ENCODE measurements at places on chromosomes 1 and 21. TPM values are rescaled to one million over a fixed set of nuclear protein-coding genes. Genes with fewer than 3 reads are reported as not detected.

GRCh38 chr1:17233675-17234320 lies 15.1 kb upstream of the PADI3 start:
- peak; percentile 64 for DNase-seq

GRCh38 chr1:29323636-29324035 lies 87.3 kb downstream of the PTPRU start:
- DNase-seq: no peak

FCGR3A gene
- 5.2 TPM for total RNA-seq

SELENBP1 gene
- total RNA-seq: 52.1 TPM

DNA sequence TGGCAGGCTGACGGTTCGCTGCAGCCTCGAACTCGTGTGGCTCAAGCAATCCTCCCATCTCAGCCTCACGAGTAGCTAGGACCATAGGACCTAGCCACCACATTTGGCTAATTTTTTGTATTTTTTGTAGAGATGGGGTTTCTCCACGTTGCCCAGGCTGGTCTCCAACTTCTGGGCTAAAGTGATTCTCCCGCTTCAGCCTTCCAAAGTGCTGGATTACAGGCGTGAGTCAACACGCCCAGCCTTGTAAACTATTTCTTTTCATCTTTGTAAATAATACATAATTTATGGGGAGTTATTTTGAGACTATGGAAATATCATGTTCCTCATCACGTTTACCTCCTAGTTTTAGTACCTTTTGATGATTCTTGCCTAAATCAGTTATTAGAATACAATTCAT lies 906 bp upstream of the FBXO28 start:
- DNase-seq: no peak

DNA sequence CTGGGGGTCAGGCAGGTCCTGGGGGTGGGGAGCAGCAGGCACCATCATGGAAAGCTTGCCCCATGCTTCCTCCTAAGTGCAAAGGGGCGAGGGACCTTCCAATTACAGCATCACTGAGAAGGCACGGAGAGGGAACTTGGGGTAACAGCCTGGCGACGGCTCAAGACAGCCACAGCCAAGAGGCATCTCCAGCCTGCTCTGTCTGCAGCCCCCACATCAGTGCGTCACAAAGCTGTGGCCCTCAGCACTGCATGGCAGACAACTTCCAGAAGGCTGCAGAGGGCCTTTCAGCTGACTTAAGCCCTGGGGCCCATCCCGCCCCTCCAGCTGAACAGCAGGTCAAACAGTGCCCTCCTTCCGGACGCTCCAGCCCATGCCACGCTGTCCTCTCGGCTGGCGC lies 13.2 kb upstream of the GPR153 start:
- no peak for DNase-seq

DNA sequence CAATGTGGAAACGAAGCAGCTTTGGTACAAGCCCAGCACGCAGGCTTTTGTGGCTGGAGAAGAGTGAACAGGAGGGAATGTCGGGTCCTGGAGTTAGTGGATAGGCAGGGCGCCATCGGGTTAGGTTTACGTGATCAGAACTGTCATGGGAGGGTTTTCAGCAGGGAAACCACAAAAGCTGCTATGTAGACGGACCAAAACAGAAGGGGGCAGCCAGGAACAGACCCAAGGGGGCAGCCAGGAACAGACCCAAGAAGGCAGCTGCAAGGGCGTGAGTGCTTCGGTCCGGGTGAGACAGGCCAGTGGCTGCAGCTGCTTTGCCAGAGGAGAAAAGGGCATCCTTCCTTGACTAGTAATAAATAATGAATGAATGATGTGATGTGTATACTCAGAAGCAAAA lies 77.5 kb upstream of the KIF1B start:
- no peak for DNase-seq

DNA sequence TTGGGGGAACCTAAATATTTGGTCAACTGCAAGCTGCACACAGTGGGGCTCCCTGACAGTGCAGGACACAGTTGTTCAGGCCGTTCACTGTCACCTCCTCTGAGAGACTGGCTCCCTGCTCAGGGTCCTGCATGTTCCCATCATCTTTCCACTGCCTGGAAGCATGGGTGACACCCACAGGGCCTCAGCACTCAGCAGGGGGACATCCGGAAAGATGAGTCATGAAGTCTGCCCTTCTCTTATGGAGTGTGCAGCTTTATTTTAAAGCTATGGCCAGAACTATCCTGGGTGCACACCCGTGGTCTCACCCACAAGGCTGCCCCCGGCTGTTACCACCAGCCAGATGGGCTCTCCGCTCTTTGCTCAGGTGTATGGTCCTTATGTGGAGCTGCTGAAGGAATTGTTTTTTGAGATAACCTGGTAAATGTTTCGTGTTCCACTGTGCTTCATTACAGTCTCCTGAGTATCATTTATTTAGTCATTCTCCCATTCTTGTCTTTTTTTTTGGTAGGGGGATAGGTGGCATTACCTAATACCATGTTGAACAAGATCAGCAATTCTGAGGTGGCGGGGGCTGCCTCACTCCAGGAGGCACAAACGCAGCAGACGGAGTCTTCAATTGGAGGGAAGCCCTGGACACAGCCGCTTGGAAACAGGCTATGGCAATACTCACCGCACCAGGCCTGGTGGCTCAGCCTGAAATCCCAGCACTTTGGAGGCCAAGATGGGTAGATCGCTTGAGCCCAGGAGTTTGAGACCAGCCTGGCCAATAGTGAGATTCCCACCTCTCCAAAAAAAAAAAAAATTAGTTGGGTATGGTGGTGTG lies 14.3 kb downstream of the TRIM11 start:
- DNase-seq: no peak

- no peak for DNase-seq
Measured at GRCh38 chr21:27569091-27569490, 602.2 kb upstream of the ADAMTS5 start.

TIPRL gene
- 4.9 TPM for total RNA-seq

DNA sequence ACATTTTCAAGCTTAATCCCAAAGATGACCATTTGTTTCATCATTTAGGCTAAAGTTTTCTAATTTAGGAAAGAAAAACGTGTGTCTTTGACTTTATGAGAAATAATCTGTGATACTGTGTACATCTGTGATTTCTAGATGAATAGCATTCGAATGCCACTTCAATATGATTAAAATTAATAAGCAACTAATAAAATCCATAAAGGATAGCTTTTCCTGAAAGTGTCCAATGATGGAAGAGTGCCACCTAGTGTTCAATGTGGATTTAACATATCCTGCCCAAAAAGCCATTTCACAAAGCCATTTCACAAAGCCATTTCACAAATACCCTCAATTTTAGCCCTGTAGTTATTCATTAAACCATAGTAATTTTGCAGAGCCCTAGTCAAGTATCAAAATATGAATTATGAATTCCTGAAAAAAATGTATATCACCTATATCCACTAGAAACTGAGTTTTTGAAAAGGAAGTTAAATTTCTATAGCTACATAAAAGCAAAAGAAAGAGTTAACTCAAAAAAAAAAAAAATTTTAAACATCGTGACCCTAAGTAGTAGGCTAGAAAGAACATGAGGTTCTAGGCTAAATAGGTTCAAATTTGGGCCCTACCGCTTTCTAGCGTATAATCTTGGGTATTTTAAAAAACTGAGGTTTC lies 19.1 kb downstream of the NME7 start:
- DNase-seq: no peak

DNA sequence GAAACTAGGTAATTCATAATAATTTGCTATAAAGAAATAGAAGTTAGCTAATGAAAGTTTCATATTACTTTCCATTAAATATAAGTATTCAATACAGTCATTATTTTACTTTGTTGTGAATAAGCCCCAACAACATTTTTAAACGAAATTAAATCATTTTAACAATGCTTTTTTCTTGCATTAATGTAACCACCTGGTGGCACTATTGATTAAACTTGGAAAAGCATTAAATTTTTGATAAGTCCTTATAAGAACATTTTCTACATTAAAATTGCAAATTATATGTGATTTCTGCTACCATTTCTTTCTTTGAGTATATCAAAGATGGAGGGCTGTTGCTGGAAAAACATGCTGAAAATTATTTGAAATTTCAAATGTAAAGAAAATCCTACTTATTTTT lies 918.8 kb upstream of the TMPRSS15 start:
- DNase-seq: no peak

GRCh38 chr1:8937701-8938100 lies 8.0 kb upstream of the CA6 start:
- DNase-seq: no peak

- no peak for DNase-seq
Measured at GRCh38 chr1:219938706-219939105, 10.3 kb upstream of the SLC30A10 start.

CDA gene
- total RNA-seq: not detected

FAM72D gene
- total RNA-seq: not detected

GRIK1 gene
- not detected for total RNA-seq

GRCh38 chr1:32695098-32695904 lies 7.3 kb downstream of the SYNC start:
- DNase-seq: peak; percentile 67

DNA sequence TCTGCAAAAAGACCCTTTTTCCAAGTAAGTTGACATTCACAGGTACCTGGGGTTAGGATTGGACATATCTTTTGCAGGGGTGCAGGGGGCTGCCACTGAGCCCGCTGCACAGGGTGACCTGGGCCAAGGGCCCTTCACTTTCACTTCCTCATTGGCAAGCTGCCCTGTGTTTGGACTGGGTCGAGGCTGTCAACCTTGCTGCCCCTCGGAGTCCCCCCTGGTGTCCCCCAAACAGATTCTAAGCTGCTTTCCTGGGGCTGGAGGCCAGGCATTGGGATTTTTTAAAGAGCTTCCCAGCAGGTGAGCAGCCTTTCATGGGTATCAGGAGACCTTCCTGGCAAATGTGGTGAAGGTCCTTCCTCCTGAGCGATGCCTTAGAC lies 7.9 kb upstream of the UMODL1 start:
- peak; percentile 43 for DNase-seq

DNA sequence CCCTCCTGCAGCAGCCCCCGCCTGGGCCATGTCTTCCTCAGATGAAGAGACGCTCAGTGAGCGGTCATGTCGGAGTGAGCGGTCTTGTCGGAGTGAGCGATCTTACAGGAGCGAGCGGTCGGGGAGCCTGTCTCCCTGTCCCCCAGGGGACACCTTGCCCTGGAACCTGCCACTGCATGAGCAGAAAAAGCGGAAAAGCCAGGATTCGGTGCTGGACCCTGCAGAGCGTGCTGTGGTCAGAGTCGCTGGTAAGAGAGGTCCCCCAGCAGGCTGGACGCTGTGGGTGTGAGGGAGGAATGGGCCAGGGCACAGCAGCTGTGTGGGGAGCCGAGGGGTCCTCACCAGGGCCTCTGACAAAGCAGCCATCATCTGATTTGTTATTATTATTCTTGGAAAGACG lies 58.0 kb downstream of the NDUFS5 start:
- DNase-seq: no peak

- DNase-seq: no peak
Measured at GRCh38 chr1:2982615-2983318, 38.5 kb upstream of the ACTRT2 start.

- DNase-seq: peak; percentile 42
Measured at GRCh38 chr21:41564871-41565274, 56.9 kb upstream of the TMPRSS2 start.

GRCh38 chr1:103109311-103109920 lies 1.1 kb upstream of the COL11A1 start:
- no peak for DNase-seq

FCGR1A gene
- total RNA-seq: 3.1 TPM

DNA sequence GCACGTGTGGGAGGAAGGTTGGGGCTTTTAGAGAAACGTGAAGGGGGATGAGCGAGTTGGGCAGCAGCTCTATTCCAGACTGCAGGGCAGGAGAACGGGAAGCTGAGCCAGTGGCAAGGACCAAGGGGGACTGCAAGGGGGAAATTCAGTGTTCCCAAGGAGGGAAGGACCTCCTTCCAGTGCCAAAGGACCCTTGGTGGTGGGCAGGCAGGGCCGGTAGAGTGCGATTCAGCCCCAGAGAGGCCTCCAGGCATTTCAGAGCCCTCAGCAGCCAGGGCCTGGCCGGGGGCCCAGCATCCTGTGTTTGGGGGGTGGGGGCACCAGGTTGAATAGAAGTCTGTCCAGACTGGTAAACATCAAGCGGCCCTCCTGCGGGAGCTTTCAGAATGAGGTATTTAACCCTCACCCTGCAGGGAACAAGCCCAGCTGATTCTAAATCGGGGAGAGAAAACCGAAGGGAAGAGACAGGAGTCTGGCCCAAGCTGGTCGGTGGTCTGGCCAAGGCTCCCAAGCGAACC lies 2.3 kb downstream of the COL9A2 start:
- no peak for DNase-seq

S100A8 gene
- total RNA-seq: not detected

GRCh38 chr1:224510880-224511645 lies 76.5 kb upstream of the WDR26 start:
- DNase-seq: no peak

GRCh38 chr21:38269576-38269936 lies 12.8 kb downstream of the KCNJ15 start:
- DNase-seq: no peak

GRCh38 chr1:38222891-38223290 lies 176.3 kb upstream of the POU3F1 start:
- DNase-seq: no peak

EVA1B gene
- 32.3 TPM for total RNA-seq

- DNase-seq: peak; percentile 59
Measured at GRCh38 chr1:82464362-82465001, 663.7 kb downstream of the ADGRL2 start.

SIM2 gene
- total RNA-seq: not detected

DNA sequence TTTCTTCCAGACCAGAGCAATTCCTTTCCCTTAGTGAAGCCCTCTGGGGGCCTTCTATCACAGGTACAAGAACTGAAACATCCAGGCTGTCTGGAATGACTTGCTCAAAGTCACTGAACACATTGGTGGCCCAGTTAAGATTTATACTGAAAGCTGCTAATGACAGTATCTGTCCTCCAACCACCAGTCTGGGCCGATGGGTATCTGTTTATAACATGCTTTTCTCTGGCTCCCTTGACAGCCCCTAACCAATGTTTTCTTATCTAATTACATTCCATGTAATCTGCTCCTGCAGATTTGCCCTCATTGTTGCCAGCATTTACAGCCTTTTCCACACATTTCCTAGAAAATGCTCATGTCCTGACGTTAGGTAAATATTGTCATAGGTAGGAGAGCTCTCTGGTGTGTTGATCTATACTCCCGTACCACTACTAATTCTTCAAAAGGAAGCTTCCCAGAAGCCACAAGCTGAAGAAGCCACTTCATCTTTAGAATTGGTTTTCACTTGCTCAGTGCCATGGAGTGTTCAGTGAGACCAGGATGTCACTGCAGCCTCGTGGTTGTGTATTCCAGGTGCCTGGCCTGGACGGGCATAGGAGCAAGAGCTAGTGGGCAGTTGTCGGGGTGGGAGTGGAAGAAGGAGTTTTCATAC lies 163.9 kb downstream of the TSEN15 start:
- DNase-seq: no peak

- DNase-seq: no peak
Measured at GRCh38 chr1:76098845-76099244, 24.3 kb downstream of the ST6GALNAC3 start.

PPP1R8 gene
- total RNA-seq: 8.9 TPM

FBXO2 gene
- 87.4 TPM for total RNA-seq

- no peak for DNase-seq
Measured at GRCh38 chr1:244011271-244011670, 39.8 kb upstream of the ZBTB18 start.

SLC45A3 gene
- 1.3 TPM for total RNA-seq
